ENCODE measurements at places on chromosomes 1 and 21. TPM values are rescaled to one million over a fixed set of nuclear protein-coding genes. Genes with fewer than 3 reads are reported as not detected.

The PRELP gene
- total RNA-seq, result 2.7 TPM

The GCSAML gene
- not detected for total RNA-seq

The ZYG11A gene
- 0.13 TPM for total RNA-seq

The OR2L3 gene
- not detected for total RNA-seq

The MPL gene
- not detected for total RNA-seq

The SPRR2F gene
- total RNA-seq, result not detected

The STK40 gene
- 14.8 TPM for total RNA-seq

The DNAI4 gene
- total RNA-seq, result 9.1 TPM

The C1orf226 gene
- under 0.01 TPM for total RNA-seq

The TDRD10 gene
- total RNA-seq, result 0.06 TPM

The IFI44 gene
- 20.1 TPM for total RNA-seq

The LCE3E gene
- total RNA-seq, result not detected

The SLC16A4 gene
- 109 TPM for total RNA-seq

The CLCA1 gene
- not detected for total RNA-seq

The OR2T35 gene
- not detected for total RNA-seq

The NPHS2 gene
- not detected for total RNA-seq

The PADI2 gene
- under 0.01 TPM for total RNA-seq

The CLCA2 gene
- total RNA-seq, result 0.26 TPM

The KRTAP11-1 gene
- not detected for total RNA-seq

The PTAFR gene
- total RNA-seq, result not detected

The OLFML3 gene
- 50.0 TPM for total RNA-seq

The YRDC gene
- 12.4 TPM for total RNA-seq

The CFHR5 gene
- total RNA-seq, result not detected

The OR6P1 gene
- not detected for total RNA-seq

The GBP7 gene
- not detected for total RNA-seq

The MCOLN2 gene
- total RNA-seq, result 4.6 TPM

The TP73 gene
- total RNA-seq, result not detected

The TIE1 gene
- total RNA-seq, result 12.3 TPM

The C1orf87 gene
- not detected for total RNA-seq

The TNFAIP8L2 gene
- not detected for total RNA-seq

The PCNX2 gene
- 13.2 TPM for total RNA-seq

The CDCA8 gene
- 6.1 TPM for total RNA-seq

The STYXL2 gene
- not detected for total RNA-seq

The CFAP45 gene
- total RNA-seq, result 1.3 TPM

The IL19 gene
- not detected for total RNA-seq
